ENCODE measurements at places on chromosomes 13 and 19. TPM values are rescaled to one million over a fixed set of nuclear protein-coding genes. Genes with fewer than 3 reads are reported as not detected.

DNA sequence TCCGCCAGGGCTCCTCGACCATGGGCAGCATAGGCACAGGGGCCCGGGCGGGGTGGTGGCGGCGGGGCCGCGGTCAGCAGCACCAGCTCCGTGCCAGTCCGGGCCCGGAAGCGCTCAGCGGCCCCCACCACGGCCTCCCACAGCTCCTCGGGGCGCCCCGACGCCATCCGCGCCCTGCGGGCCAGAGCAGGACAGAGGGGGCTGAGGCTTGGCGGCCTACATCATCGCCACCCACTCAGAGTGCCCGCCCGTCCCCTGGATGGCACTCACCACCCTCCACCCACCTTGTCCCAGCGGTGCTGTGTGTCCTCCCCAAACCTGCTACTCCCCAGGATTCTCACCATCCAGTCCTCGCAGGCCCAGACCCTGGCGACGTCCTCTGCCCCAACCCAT is 4.0 kb downstream of the AKT1S1 start:
- DNase-seq: no peak

DNA sequence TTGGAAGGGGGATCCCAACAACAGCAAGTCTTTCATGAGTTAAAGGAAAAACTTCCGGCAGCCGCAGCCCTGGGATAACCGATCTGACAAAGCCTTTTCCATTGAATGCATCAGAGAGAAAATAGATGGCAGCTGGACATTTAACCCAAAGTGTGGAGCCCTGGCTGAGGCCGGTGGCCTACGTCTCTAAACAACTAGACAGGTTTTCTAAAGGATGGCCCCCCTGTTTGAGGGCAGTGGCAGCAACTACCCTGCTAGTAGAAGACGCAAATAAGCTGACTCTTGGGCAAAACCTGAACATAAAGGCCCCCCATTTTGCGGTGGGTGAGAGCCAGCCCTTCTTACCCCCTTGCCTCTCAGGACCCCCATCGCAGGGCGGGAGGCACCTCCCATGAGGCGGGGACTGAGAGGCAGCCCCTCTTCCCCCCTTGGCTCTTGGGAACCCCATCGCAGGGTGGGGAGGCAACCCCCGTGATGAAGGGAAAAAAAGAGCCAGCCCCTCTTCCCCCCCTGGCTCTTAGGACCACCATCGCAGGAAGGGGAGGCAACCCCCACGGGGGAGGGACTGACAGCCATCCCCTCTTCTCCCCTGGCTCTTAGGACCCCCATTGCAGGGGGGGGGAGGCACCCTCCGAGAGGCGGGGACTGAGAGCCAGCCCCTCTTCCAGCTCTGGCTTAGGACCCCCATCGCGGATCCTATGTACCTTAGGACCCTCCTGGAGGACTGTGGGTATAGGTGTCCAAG is 2422.9 kb upstream of the PCDH20 start:
- no peak for DNase-seq

PPFIA3 gene
- total RNA-seq: 2.4 TPM

- no peak for DNase-seq
Measured at GRCh38 chr19:45218426-45218825, 26.8 kb downstream of the EXOC3L2 start.

DNA sequence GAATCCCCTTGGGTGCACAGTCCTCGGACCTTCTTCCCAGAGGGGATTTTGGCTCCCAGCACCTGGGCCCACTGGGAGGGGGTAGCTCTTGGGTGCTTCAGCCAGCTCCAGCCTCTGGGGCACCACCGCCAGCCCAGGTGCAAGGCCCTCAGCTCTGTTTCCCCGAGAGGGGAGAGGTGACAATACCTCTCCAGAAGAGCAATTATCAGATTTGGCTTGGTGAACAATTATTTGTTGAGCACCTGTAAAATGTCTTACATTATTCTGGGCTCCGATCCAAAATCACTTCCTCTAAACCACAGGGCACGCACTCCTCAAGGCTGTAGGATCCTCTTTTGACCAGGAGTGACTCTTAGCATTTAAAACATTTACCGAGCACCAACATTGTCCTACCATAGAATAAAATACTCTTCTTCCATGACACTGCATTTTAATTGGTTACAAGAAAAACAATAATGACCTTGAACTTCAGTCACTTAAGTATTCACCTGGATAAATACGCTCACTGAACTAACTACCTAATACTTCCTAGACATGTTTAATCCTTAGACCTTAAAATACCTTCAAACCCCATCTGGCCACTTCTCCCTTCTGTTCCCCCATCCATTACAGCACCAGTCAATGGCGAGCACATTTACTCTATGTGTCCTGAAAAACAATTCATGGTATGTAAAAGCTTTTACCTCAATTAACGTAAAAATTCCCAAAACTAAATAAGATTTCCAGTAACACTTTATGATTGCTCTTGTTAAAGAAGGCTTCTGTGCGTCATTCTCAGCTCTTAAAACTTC is 54.8 kb downstream of the ABCC4 start:
- no peak for DNase-seq

- peak; percentile 79 for DNase-seq
Measured at GRCh38 chr19:39160523-39160861, 34.9 kb downstream of the PAK4 start.

Data from GM23248 (cell line).